ENCODE measurements at places on chromosomes 4 and X.

- no peak for DNase-seq
Measured at GRCh38 chr4:162011089-162011488, 152.7 kb downstream of the FSTL5 start.

DNA sequence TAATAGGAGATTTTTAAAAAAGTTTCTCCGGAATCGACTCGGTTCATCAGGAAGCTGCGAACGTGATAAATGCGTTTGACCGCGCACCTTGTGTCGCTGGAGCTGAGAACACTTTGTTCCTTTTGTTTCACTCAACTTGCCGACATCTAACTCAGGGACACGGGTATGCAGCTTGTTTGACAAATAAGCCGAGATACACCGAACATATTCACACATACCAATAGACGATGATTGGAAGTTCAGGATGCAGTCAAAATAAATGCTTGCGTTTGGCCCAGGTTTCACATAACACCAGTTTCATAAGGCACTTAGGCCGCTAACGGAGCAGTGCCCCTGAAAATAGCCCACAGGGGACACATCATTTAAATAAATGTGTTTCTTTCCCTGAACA lies 932 bp upstream of the SHISA3 start:
- DNase-seq = peak; percentile 54

- DNase-seq = no peak
Measured at GRCh38 chrX:45699158-45699557, 498.5 kb upstream of the DIPK2B start.

- DNase-seq = peak; percentile 56
Measured at GRCh38 chrX:5681159-5681558, 547.5 kb downstream of the NLGN4X start.

GRCh38 chr4:43987331-43987944 lies 461.2 kb downstream of the KCTD8 start:
- no peak for DNase-seq

DNA sequence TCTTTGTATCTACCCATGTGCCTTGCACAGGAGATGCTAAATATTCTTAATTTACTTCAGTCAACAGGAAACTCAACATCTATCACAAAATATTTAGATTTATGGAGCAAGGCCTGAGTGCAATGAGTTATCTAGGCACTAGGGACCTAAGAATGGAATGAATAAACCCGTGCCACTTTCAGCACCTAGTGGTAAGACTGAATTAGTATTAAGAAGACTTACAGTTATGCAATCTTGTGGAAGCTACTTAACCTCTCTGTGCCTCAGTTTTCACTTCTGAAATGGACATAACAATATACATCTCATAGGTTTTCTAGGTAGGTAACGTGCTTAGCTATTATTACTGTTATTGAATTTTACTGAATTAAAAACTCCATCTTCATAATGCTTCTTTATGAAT lies 144.6 kb upstream of the MAP3K15 start:
- DNase-seq = no peak

GRCh38 chr4:101418055-101418454 lies 70.7 kb upstream of the PPP3CA start:
- peak; percentile 5 for DNase-seq

Measured in hematopoietic multipotent progenitor cell (in vitro differentiated cells).